ENCODE measurements at places on chromosomes 13 and 19. TPM values are rescaled to one million over a fixed set of nuclear protein-coding genes. Genes with fewer than 3 reads are reported as not detected.

Gene ZNF837
- total RNA-seq: not detected

Gene ZNF8
- 6.0 TPM for total RNA-seq

DNA sequence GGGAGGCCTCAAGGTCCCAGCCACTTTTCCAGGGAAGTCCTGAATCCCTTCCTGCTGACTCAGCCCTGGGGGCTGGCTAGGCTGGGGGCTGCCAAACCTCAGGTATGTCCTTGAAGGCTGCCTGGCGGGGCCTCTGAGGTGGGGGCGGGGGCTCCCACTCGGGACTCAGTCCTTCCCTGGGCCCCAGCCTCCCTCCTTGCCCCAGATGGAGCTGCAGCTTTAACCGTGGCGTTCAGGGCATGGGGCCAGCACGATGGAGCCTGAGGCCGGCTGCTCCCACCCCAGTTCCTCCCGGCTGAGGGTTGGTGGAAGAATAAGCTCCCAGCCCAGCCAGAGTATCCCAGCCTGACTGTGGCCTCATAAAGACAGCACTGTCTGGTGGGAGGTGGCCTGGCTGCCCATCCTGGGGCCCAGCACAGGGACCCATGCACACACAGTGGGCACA is 12.4 kb downstream of the CILP2 start:
- H3K4me3 ChIP-seq: no peak overlapping the region
- H3K4me1 ChIP-seq: no peaks in the 10 kb centered on the region
- H3K27ac ChIP-seq: no peak overlapping the region
- no peak for DNase-seq
- no peaks in the 10 kb centered on the region for H3K36me3 ChIP-seq

Gene IZUMO2
- not detected for total RNA-seq

DNA sequence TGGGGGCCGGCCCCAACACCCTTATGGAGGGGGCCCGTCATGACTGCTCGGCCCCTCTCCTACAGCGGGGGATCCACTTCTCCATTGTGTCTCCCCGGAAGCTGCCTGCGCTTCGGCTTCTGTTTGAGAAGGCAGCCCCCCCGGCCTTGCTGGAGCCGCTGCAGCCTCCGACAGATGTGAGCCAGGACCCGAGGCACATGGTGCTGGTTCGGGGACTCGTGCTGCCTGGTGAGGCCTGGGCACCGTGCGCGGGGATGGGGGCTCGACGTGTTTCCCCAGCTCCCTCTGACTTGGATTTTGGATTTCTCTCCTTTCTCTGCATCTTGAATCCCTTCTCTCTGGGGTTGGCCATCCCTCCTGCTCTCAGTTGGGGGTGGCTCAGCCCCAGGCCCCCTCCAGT is 11.6 kb downstream of the MED25 start:
- no peaks in the 10 kb centered on the region for H3K27me3 ChIP-seq
- peaks cover 70% of the 10 kb centered on the region for H3K36me3 ChIP-seq
- H3K4me3 ChIP-seq: no peak overlapping the region

Gene VSTM2B
- not detected for total RNA-seq

- DNase-seq: no peak
- H3K4me1 ChIP-seq: no peaks in the 10 kb centered on the region
- no peaks in the 10 kb centered on the region for H3K36me3 ChIP-seq
- H3K27me3 ChIP-seq: no peaks in the 10 kb centered on the region
- no peak overlapping the region for H3K4me3 ChIP-seq
These were observed 700.8 kb upstream of the SPRY2 start for GRCh38 chr13:81041761-81042160.

DNA sequence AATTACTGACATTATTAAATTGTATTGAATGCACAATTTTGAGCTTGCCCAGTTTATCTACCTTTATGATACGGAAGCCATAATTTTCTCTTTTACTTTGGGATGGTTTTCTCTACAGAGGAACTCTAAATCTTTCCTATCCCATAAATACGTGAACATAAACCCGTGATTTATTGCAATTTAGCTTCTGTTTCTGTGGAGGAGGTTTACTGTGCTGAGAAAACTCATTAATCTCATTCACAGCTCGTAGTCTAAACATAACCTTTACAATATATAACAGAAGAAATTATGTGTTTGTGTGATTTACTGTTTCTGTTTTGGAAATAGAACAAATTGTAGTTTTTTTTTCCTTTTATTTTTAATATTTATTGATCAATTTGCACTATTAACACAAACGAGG is 207.1 kb upstream of the PCDH9 start:
- no peak for DNase-seq
- no peaks in the 10 kb centered on the region for H3K4me1 ChIP-seq
- H3K4me3 ChIP-seq: no peak overlapping the region
- no peak overlapping the region for H3K27ac ChIP-seq
- H3K36me3 ChIP-seq: no peaks in the 10 kb centered on the region

Gene SNAPC2
- total RNA-seq: 30.5 TPM

- H3K36me3 ChIP-seq: peaks cover 7% of the 10 kb centered on the region
- no peaks in the 10 kb centered on the region for H3K27me3 ChIP-seq
- DNase-seq: no peak
- H3K4me3 ChIP-seq: no peak overlapping the region
- H3K27ac ChIP-seq: no peak overlapping the region
These were observed 21.1 kb downstream of the TLE2 start for GRCh38 chr19:3007975-3008374.

- no peaks in the 10 kb centered on the region for H3K4me1 ChIP-seq
- DNase-seq: no peak
- H3K4me3 ChIP-seq: no peak overlapping the region
- H3K27me3 ChIP-seq: no peaks in the 10 kb centered on the region
- H3K36me3 ChIP-seq: no peaks in the 10 kb centered on the region
These were observed 51.8 kb upstream of the FREM2 start for GRCh38 chr13:38635030-38635429.

DNA sequence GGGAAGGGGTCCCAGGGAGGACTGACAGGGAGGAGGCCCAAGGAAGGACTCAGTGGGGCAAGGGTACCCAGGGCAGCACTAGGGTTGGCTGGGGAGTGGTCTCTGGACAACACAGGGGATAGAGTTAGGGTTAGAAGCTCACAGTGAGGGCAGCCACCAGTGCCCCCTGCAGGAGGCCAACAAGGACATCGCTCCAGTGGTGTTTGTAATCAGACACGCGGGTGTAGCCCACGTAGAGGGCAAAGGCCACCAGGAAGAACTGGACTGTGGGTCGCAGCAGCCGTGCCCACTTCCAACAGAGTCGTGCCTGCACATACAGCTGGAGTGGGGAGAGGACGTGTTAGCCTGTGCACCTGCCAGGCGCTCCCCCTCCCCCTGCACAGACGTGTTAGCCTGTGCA is 9.2 kb downstream of the PLPP2 start:
- H3K27ac ChIP-seq: no peak overlapping the region
- no peak overlapping the region for H3K4me3 ChIP-seq
- no peaks in the 10 kb centered on the region for H3K4me1 ChIP-seq
- H3K36me3 ChIP-seq: no peaks in the 10 kb centered on the region
- no peak for DNase-seq
- H3K27me3 ChIP-seq: no peaks in the 10 kb centered on the region

DNA sequence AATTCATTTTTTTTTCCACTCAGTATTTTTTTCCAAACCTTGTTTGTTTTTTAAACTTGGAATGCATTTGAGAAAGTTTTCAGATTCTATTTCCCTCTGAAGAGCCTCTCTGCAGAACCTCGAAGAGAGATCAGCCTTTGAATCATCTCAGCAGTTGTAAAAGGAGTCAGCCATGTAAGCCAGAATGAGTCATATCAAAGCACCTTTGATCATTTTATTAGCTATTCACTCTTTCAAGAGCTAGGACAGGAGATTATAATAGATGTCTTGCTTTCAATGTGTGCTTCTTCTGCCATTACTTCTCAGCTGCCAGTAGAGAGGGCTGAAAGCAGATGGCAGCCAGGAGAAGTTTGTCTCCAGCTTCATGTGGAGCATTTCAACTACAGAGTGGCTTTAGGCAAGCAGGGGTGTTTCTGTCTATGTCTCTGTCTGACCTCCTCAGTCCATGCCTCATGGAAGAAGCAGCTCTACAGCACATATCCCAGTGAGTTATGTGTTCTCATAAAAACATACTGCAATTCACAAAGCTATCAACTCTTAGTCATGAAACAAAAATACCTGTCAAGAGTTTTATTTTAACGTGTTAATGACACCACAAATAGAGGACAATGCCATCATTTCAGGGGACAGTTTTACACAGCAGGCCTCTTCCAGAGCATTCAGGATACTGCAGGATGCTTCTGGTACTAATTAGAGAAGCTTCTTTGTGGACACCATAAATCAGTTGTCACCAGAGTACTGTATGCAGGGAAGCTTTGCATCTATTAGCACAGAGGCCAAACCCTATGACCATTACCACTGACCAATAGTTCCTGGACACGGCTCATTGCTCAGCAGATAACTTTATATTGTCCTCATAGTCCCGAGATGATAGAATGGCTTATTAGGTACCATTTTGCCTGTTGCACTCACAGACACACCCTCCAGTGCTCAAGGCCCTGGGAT is 94.3 kb downstream of the NHLRC3 start:
- no peaks in the 10 kb centered on the region for H3K4me1 ChIP-seq
- H3K27ac ChIP-seq: no peak overlapping the region
- no peaks in the 10 kb centered on the region for H3K27me3 ChIP-seq
- H3K36me3 ChIP-seq: no peaks in the 10 kb centered on the region
- no peak overlapping the region for H3K4me3 ChIP-seq

DNA sequence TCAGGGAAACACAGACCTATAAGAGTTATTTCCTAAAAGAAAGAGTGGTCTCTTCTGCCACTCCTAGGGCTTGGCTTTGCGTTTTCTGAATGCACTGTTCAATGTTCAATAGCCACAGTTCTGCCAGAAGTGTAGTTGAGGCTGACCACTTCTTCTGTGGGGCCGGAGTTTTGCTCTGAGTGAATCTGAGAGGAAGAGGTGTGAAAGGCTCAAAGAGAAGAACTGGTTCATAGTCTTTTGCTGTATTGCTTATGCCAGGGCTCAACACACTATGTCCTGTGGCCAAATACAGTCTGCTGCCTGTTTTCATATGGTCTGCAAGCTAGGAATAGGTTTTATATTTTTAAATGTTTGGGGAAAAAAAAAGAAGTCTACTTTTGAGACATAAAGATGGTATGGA is 128.2 kb downstream of the STOML3 start:
- H3K27ac ChIP-seq: no peak overlapping the region
- no peak for DNase-seq

DNA sequence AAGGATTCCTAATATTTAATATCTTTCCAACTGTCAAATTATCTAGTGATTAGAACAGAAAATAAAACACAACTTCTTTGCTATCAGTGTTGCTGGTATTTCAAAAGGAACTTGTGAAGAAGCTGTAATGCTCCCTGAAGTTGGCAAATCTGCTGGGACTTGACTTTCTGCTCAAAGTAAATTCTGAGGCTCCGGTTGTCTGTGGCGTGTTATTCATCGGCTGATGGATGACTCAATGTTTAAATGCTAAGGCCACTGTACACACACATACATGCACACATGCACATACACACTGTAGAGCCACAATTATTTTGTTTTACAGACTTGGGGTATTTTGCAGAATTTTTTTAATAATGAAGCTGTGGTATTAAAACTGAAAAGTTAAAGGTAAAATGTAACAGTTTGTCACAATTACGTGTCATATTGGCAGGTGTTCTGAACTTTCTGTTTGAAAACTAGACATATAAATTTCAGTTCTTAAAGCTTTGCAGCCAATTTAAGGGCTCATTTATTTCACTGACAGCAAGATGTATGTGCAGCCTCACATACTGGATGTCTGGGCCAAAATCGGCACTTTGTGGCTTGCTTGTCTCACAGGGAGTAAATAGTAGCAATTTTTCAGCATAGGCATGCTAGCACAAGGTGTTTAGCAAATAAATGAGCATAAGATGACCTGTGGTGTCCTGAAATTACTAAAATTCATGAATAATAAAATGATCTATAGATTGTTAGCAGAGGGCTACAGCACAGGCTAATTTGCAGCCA is 1691.7 kb upstream of the PCDH20 start:
- H3K27ac ChIP-seq: no peak overlapping the region
- H3K36me3 ChIP-seq: no peaks in the 10 kb centered on the region
- H3K4me1 ChIP-seq: no peaks in the 10 kb centered on the region
- H3K27me3 ChIP-seq: no peaks in the 10 kb centered on the region
- DNase-seq: no peak

DNA sequence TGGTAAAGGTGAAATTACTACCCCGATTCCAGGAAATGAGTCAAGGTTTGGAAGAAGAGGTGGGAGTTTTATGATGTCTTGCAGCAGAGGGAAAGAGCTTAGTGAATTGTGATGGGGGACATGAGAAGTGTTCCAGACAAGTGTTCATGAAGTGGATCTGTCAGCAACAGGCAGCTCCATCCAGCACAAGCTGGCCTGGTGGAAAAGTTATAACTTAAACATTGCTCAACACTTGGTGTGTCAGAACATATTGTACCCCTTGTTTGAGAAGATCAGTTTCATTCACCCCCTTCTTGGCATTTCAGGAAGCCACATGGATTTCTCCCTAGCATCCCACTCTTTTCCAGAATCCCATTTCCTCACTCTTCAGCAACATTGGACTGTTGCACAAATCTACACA is 222.0 kb downstream of the B3GLCT start:
- H3K36me3 ChIP-seq: no peaks in the 10 kb centered on the region
- no peak for DNase-seq

Gene FFAR1
- total RNA-seq: not detected

- no peak overlapping the region for H3K27ac ChIP-seq
- H3K36me3 ChIP-seq: no peaks in the 10 kb centered on the region
- H3K4me1 ChIP-seq: no peaks in the 10 kb centered on the region
- no peak overlapping the region for H3K4me3 ChIP-seq
- H3K27me3 ChIP-seq: no peaks in the 10 kb centered on the region
These were observed 209.2 kb downstream of the B3GLCT start for GRCh38 chr13:31408927-31409326.

DNA sequence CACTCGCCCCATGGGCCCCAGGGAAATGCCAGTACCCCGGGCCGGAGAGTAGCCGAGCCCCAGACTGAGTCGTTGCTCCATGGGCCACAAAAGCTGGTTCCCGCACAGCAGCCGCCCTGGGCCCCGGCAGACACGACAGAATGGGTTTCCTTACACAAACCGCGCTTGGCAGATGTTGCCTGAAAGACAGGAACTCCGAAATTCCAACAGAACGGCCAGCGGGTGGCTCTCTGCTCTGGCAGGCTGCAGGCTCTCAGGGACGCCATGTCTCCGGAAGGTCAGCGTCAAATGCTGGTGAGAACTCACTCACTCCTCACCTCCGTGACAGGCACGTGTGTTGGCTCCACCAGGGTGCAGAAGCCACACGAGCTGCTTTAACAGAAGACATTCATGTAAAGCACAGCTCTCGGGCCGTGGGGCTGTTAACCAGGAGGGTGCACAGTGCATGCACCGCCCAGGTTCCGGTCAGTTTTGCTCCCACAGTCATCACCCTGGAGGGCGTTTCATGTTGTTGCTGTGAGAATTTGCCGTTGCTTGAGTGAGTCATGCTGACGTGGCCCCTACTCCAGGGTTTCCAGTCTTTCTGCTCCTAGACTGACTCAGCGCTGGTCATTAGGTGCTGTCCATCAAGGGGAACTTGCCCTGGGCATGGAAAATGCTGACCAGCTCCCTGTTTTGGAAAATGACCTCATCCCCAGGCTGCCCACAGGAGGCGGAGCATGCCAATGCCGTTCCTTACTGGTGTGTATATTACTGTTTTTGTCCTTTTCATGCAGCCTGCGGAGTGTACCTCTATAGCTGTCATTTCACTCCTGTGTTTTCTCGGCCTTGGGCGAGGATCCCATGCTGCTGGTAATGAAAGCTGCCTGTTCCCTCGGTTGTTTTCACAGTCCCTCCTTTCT is 44.8 kb downstream of the ANKRD10 start:
- H3K27me3 ChIP-seq: no peaks in the 10 kb centered on the region
- DNase-seq: peak; percentile 100
- peak overlapping the region; percentile 89 for H3K27ac ChIP-seq
- H3K36me3 ChIP-seq: no peaks in the 10 kb centered on the region

GRCh38 chr19:33462112-33462791 is 59.3 kb downstream of the PEPD start:
- H3K4me1 ChIP-seq: no peaks in the 10 kb centered on the region
- no peak overlapping the region for H3K27ac ChIP-seq
- no peak overlapping the region for H3K4me3 ChIP-seq
- H3K27me3 ChIP-seq: no peaks in the 10 kb centered on the region
- DNase-seq: peak; percentile 30
